GM23248 (cell line): ENCODE measurements at places on chromosomes 2 and 18. TPM values are rescaled to one million over a fixed set of nuclear protein-coding genes. Genes with fewer than 3 reads are reported as not detected.

- DNase-seq = peak; percentile 50
Measured at GRCh38 chr2:173354582-173355131, at the start of gene CDCA7. TSS of gene CDCA7 (plus strand) at chr2:173354872. CDS start at chr2:173354964, 92 bp downstream.

DNA sequence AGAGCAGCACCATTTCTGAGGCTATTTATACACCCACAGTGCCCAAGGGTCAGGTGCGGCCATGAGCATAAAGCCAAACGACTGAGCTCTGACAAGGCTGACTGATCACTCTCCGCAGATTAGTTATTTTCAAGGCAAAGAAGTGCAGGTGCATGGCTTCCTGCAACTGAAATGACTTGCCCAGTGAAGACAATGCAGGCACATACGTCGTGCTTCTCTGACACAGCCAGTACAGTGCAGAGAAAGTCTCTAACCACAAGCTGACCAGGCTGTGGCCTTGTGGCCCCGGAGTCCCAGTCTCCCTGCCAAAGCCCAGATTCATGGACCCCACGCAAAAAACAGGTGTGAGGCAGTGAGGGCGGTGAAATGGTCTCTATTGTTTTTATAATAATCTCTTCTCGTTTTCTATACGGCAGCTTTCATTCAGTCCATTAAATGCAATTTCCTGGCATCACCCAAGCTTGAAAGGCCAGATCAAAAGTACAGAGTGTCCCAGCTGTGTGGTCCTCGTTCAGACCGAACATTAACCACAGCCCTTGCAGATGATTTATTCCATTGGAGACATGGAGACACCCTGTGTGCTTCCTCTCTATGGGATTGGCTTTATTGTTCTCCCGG lies 447.0 kb upstream of the ID2 start:
- DNase-seq = no peak

- no peak for DNase-seq
Measured at GRCh38 chr2:201072201-201072530, 365 bp downstream of the NDUFB3 start.

GRCh38 chr18:70333757-70334156 lies 44.9 kb downstream of the SOCS6 start:
- DNase-seq = peak; percentile 99

DNA sequence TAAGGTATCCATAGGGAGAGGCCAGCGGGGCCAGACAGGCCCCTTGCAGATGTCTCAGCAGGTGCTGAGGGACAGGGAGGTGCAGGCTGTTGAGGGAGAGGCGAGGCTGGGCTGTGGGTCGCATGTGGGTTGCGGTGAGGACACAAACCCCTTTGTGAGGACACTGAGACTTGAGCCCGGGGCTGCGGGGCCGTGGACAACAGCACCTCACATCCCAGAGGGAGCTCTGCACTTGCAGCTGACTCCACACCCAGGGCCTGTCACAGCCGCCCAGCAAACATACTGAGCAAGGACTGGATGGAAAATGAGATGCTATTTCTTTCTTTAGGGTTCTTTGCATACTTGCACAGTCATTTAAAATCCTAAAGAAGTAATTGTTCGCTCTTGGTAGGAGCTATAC lies 95.3 kb upstream of the NFATC1 start:
- DNase-seq = no peak

- peak; percentile 59 for DNase-seq
Measured at GRCh38 chr2:44324971-44325426, 36.3 kb downstream of the PREPL start.

GRCh38 chr18:25109484-25109883 lies 242.5 kb downstream of the ZNF521 start:
- no peak for DNase-seq

DNA sequence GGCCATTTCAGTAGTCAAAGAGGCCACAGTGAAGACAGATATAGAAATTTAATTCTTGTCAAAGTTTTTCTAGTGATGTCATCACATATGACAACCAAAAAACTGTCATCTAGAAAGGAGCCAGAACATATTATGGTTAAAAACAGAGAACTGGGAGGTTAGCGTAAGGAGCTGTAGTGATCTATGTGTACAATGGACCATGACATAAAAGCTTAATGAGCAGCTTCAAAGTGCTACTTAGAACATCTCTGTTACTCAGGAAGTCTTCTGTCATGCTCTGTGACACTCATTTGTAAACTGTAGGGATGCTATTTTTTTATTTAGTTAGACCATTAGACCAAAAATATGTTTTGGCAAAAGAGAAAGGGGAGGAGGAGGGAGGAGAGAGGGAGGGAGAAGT lies 57.3 kb downstream of the CMPK2 start:
- DNase-seq = no peak

GRCh38 chr2:25115249-25115883 lies 53.0 kb downstream of the POMC start:
- peak; percentile 22 for DNase-seq

DNA sequence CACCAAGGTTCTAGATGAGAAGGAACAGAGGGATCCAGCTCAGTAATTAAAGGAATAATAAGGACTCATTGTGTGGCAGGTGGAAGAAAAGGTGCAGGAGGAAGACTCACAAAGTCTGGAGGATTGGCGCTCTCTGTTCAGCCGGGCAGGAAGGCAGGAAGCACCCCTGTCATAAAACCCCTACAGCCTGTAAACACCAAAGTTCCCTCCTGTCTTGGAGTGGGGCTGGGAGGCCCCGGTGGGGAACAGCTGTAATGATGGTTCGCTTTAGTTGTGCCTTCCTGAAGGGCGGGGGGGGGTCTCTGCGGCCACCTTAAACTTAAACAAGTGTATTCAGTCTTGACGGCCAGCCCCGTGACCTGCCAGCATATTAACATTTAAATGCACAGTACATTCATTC lies 84.3 kb downstream of the GBX2 start:
- DNase-seq = no peak

DNA sequence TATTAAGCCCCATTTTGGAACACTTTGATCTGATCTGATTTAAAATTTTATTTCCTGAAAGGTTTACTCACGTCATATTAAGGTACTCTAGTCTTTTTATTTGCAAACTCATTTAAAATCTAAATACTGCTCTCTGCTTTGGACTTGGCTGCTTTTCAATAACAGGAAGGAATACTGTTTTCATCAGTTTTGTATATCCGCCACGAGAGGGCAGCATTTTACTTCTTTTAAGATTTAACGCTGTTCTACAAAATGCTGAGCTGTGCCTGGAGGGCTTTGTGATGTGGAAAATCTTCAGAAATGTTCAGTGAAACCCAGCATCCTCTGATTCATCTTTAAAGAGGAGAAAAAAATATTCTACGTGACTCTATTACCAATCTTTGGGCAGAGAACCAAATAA lies 37.5 kb upstream of the SLC38A11 start:
- DNase-seq = peak; percentile 90

DNA sequence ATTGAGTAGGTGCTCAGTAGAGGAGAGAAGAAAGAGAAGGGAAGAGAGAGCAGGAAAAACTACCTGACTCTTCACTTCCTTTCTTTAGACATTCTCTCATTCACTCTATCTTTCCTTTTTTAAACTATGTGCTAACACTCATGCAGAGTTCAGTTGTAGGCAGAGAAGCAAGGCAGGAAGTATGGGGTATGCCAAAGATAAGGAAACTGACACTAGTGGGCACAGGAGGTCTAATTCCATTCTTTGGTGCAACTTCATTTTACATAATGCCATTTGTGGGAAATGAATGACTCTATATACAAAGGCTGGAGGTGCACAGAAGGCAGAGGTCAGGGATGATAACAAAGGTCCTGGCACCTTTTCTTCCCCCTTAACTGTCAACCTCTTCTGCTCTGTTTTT lies 35.1 kb upstream of the ACVR1 start:
- no peak for DNase-seq

- DNase-seq = no peak
Measured at GRCh38 chr18:67735506-67735905, 219.0 kb upstream of the DSEL start.

DNA sequence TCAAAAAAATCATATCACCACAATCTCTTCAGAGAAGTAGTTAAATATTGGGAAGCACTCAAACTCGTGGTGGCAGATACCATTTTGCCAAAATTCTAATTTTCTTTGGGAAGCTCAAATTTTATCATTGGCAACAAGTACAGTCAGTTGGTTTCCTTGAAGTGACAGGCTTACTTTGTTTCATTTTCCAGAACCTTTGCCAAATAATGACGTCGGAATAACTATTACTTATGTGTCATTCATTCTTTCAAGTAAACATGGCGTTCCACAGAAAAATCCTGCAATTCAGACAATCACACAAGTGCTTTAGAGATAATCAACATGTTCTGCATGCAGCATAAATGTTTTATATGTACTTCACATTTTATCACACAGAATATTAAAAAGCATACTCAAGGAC lies 5.4 kb downstream of the TTLL4 start:
- DNase-seq = no peak

- no peak for DNase-seq
Measured at GRCh38 chr2:233418052-233418760, 63.9 kb downstream of the DGKD start.

DNA sequence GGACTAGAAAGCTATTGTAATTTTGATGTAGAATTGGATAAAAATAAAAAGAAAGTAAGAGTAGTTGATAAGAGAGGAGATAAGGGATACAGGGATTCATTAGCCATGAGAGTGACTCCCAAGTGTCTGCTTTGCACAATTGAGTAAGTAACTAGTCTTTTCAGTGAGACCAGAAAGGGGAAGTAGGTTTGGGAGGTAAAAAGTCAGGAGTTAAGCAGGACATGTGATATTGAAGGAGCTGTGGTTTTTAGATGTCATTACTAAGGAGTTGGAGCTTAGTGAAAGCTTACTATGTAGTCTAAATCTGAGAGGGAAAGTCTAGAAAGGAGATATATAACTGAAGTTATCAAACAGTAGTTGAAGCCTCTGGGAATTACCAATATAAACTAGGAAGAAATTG lies 93.4 kb downstream of the SLC5A7 start:
- no peak for DNase-seq

- peak; percentile 46 for DNase-seq
Measured at GRCh38 chr18:961644-962355, 57.1 kb downstream of the ADCYAP1 start.

DNA sequence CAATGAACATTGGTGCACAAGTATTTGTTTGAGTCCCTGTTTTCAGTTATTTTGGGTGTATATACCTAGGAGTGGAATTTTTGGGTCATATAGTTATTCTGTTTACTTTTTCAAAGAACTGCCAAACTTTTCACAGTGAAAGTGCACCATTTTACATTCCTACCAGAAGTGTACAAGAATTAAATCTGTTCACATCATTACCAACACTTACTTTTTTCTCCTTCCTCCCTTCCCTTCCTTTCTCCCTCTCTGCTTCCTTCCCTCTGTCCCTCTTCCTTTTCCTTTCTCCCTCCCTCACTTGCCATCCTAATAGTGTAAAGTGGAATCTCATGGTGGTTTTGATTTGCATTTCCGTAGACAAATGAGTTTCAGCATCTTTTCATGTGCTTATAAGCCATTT lies 11.9 kb downstream of the ADNP2 start:
- no peak for DNase-seq

DNA sequence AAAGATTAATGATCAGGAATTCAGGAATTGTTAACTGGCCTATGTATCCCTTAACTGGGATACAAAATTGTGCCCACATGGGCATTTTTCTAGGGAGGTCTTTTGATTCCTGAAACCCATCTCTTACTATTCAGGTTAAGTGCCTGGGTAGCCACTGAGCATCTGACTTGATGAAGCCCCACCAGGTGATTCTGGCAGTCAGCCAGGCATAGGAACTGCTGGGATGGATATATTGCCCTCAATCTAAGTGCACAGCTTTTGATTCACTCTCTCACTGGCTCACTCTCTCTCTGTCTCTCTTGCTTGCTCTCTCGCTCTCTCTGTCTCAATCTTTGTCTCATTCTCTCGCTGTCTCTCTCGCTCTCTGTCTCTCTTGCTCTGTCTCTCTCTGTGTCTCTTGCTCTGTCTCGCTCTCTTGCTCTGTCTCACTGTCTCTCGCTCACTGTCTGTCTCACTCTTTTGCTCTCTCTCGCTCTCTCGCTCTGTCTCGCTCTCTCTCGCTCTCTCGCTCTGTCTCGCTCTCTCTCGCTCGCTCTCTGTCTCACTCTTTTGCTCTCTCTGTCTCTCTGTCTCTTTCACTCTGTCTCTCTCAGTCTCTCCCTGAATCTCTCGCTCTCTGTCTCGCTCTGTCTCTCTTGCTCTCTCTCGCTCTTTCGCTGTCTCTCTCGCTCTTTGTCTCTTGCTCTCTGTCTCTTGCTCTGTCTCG lies 22.3 kb downstream of the INPP1 start:
- no peak for DNase-seq

DNA sequence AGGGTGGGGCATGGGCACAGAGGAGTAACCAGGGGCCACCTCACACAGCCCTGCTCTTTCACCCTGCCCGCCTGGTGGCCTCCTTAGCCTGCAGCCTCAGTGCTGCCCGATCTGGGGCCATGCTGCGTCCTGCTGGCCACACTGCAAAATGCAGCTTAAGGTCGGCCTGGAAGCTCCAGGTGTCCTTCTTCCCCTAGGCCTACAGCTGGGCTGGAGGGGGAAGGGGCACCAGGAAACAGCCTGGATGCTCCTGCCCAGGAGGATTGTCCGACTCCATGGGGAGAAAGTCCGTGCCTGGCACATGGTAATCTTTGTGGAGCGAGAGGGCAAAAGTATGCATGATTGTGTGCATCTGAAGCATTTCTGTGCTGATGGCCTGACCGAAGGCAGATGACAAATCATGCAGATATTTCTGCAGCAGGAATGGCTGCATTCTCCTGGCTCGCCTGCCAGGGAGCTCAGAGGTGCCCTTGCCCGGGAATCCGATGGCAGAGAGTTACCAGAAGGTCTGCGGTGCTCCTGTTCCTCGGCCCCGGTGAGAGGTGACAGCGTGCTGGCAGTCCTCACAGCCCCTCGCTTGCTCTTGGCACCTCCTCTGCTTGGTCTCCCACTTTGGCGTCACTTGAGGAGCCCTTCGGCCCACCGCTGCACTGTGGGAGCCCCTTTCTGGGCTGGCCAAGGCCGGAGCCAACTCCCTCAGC lies 12.8 kb upstream of the ALPP start:
- DNase-seq = peak; percentile 60

- peak; percentile 69 for DNase-seq
Measured at GRCh38 chr2:68157002-68157401, 686 bp upstream of the PNO1 start.

DNA sequence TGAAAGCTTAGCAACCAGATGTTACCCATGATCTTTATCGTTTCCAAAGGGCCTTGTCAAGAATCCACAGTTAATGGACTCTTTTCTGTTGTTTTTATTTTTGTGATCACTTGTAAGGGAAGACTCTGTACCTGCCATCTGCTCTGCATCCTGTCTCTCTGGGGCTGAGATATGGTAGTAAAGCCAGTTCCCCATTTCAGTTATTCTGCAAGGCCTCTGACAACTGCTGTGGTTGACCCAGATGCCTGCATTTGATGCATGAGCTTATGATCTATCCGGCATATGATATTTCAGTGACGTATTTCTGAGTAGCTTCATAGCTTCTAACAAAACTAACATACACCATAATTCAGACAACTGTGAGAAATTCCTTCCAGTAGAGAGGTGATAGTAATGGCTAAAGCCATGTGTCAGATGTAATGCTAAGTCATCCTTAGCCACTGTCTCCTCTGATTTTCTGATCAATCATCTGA lies 105.1 kb downstream of the TPO start:
- DNase-seq = no peak

- DNase-seq = no peak
Measured at GRCh38 chr2:126906781-126907180, 8.1 kb downstream of the TEX51 start.

Gene PNO1
- total RNA-seq = 12.6 and 14.5 TPM in 2 replicates

Gene CAPN14
- total RNA-seq = 0.11 TPM in 1 of 2 replicates, not detected in the other

Gene IGFBP5
- 117 TPM in 2 replicates for total RNA-seq

Gene CCDC138
- total RNA-seq = 2.7 and 4.1 TPM in 2 replicates

Gene DYSF
- total RNA-seq = 0.54 TPM in 1 of 2 replicates, not detected in the other

Gene UGT1A8
- total RNA-seq = not detected in 2 replicates

Gene RAB12
- 61.6 and 73.8 TPM in 2 replicates for total RNA-seq

Gene TRMT61B
- 11.0 and 13.6 TPM in 2 replicates for total RNA-seq

Gene CENPA
- total RNA-seq = 5.7 and 8.1 TPM in 2 replicates

Gene TUBA3E
- not detected in 2 replicates for total RNA-seq

Gene LHCGR
- total RNA-seq = not detected in 2 replicates

Gene EXOC6B
- 18.3 and 20.7 TPM in 2 replicates for total RNA-seq
